AG09309 (cell line): ENCODE measurements at places on chromosomes 6 and 20.

DNA sequence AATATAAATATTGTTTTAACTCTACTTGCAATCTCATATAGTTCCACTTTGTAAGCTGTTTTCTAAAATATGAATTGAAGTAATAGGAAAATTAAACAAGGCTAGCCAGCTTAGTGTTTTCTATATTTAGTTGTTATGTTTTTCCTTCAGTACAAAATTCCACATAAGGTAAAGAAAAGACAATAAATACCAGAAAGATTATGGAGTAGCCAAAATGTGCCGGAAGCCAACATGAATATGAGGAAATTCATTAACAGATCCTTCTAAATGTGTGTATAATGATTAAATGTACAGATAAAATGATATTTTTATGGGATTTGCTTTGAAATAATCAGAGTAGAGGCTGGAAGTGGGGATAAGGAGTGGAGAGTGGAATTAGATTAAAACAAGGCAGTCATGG lies 52.5 kb upstream of the COL21A1 start:
- no peak for DNase-seq

- no peak for DNase-seq
These were observed 119.6 kb downstream of the KIF13A start for GRCh38 chr6:17867880-17868279.

- DNase-seq, result no peak
These were observed 18.9 kb downstream of the NPEPL1 start for GRCh38 chr20:58711266-58712051.

GRCh38 chr20:17843246-17844132 lies 125.1 kb downstream of the SNX5 start:
- peak; percentile 89 for DNase-seq

DNA sequence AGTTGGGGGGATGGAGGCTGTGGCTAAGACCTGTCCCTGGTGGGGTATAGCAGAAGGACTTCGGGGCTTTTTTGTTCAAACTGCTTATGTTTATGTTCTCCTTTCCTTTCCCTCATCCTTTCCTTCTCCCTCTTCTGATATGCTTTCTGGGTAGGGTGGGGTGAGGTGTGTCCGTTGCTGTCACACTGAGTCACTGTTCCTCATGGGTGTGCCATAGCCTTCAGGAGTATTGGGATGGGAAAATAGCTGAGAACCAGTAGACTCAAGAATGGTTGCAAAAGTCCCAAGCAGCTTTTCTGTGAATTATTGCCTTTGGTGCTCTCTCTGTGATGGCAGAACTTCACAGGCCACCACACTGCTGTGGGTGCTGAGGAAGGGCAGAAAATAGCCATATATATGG lies 39.6 kb downstream of the TPD52L1 start:
- DNase-seq, result no peak

- DNase-seq, result peak; percentile 81
These were observed 183.8 kb upstream of the TCF21 start for GRCh38 chr6:133705066-133705465.

DNA sequence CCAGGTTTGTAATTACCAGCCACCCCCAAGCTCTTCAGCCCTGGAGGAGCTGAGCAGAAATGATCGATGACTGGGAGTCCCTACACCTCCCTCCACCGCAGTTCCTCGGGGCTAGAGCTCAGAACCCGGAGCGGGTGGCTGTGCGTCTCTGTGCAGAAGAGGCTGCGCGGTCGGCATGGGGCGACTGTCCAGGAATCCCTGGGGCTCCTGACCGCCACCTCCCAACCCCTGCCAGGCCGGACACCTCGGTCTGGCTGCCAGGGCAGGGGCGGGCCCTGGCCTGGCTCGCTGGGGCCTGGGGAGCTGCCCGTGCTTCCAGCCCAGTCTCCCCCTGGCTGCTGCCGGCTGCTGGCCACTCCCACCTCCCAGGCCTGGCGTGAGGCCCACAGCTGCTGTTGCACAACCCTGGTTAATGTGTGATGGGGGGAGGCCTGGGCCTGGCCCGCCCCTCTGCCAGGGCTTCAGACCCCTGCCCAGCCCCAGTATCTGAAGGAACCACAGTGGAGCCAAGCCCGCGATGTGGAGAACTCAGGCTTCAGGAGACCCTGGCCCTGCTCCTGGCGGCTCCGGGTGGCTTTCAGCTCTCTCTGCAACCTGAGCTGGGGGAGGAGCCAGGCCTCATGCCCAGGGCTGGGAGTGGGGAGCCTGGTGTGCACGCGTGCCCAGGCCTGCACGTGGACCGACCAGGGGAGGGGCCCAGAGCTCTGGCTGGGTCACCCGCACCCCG lies 1.2 kb downstream of the SLC2A4RG start:
- peak; percentile 59 for DNase-seq

- no peak for DNase-seq
These were observed 620.1 kb downstream of the COL12A1 start for GRCh38 chr6:74585753-74586152.

- DNase-seq, result peak; percentile 66
These were observed 121.7 kb upstream of the SLC2A12 start for GRCh38 chr6:134173936-134174671.

DNA sequence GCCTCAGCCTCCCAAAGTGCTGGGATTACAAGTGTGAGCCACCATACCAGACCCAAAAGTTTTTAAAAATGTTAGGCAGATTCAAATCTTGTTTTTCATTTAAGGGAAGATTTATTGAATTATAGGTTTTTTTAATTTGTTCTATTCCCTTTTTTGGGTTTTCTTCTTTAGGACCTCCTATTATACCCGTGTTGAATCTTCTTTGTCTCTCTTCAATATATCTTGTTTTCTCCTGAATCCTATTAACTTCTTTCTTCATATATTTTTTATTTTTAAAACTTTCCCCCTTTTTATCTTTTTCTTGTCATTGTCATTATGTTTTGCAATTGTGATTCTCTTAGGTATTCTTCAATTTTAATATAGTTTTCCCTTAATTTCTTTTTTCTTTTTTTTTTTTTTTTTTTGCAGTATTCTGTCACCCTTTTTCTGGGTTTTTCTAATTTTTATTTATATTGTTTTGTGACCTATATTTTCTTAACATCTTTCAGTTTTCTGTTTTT lies 45.9 kb upstream of the NOP56 start:
- DNase-seq, result no peak

DNA sequence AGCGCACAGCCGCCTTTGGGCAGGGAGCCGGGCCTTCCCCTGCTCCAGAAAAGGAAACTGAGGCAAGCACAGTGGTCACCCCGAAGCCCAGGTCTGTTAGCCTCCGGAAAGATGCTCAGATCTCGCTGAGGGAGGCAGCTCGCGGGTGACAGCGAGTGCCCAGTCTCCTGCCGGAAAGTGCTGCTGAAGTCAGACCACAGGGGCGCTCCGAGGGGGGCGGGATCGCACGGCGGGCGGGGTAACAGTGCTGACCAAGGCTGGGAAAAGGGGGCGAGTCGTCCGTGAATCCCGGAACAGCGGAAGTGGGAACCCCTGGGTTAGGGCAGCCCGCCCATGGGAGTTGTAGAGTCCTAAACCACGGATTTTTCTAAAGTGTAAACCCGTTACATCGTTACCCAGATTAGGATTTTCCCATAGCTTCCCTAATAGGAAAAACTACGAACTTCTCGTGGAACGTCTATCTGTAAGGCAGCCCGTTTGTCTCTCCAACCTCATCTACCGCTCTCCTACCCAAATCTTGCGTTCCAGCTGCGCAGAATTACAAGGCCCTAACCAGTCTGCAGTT lies 504 bp downstream of the VPS16 start:
- DNase-seq, result no peak
